Central memory CD4-positive, alpha-beta T cell (primary cell): ENCODE measurements at places on chromosomes 7 and 10.

DNA sequence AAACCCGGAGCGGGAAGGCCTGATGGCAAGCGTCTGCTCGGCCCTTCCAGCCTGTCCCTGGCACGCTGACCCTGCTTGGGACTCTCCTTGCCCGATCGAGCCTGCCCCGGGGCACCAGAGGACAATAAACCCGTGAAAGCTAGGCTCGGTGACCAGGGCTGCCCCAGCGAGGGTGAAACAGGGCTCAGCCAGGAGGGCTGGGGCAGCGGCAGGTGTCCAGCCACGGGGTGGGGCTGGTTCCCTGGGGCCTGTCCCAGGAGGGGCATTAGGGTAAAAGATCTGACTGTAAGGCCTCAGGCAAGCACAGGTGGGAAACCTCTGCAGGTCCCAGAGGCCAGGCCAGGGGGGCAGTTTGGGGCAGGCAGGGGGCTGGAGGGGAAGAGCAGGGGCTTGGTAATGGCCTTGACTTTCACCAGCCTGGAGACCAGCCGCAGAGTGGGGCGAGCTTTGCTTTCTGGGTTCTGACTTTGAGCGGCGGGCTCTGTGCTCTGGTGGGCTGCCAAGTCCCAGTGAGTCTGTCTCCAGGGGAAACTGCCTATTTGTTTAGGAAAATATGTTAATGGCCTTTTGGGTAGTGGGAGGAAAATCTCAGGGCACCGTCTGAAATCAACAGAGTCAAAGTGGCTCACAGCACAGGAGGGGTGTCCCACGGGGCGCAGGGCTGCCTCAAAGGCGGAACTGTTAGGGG is 68.2 kb upstream of the INPP5A start:
- no peak for DNase-seq

DNA sequence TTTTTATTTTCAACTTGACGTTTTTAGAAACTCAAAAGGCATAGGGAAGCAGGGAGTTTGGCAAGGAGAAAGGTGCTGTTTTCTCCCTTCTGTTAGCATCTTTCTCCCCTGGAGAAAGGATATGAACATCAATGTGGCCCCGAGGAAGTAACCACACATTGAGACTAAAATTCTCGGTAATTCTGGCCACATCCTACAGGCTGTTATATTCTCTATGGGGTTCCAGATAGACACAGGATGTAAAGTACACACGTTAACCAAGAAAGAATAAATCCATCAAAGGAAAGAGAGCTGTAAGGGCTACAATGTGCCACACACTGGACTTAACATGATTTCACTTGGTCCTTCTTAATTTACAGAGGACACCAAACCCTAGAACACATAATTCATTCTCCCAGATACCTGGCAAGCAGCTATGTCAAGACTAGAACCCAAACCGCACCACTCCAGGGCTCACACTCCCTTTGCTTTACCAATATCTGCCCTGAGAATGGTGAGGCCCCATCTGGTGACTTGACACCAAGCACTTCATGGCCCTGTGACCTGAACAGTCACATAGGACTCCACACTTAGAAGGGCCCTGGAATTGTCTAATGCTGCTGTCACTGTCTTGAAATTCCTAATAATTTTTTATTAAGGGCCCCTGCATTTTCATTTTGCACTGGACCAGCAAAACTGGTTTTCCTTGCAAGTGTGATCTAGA is 73.9 kb downstream of the PRLHR start:
- DNase-seq = no peak

DNA sequence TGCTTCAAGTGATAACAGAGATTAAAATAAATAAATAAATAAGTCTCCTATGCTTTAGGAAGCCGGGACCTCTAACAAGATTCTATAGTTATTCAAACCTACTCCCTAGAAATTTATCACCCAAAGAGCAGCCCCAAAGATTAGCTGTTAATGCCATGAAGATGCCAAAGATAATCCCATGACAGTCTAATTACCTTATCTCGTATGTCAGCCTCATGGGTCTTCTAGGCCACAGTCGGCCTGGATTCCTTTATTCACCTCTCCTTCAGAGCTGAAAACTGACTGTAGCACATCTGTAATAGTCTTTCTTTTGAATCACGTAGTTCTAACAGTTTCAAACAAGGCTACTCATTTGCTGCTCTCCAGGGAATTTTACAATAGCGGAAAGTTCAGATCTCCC is 24.2 kb downstream of the COL1A2 start:
- no peak for DNase-seq

DNA sequence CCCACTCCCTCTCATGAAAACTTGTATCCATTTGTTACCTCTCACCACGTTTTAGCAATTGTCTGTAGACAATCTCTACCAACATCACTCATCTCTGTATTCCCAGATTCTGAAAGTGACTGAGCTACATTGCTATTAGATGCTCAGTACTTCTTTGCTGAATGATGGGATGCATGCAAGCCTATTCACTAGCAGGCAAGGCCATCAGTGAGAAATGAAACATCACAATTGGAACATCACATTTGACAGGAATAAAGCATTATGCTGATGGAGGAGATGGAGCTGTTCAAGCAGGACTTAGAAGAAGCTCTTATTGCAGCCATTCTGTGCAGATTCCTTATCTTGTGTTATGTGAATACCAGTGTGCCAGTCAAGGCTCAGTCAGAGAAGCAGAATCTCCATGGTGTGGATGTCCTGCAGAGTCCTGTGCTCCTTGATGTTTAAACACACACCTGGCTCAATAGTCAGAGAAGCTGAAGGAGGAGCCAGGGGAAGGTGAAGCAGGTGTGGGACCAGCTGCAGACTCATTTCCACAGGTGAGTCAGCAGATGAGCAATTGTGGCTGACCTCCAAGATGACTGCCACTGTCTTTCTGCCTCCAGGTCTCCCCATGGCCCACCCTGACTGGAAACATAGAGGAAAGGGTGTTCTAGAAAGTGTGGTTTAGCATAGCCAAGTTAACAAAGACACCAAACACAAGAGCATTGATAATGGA is 965.5 kb downstream of the GRID1 start:
- DNase-seq = no peak

DNA sequence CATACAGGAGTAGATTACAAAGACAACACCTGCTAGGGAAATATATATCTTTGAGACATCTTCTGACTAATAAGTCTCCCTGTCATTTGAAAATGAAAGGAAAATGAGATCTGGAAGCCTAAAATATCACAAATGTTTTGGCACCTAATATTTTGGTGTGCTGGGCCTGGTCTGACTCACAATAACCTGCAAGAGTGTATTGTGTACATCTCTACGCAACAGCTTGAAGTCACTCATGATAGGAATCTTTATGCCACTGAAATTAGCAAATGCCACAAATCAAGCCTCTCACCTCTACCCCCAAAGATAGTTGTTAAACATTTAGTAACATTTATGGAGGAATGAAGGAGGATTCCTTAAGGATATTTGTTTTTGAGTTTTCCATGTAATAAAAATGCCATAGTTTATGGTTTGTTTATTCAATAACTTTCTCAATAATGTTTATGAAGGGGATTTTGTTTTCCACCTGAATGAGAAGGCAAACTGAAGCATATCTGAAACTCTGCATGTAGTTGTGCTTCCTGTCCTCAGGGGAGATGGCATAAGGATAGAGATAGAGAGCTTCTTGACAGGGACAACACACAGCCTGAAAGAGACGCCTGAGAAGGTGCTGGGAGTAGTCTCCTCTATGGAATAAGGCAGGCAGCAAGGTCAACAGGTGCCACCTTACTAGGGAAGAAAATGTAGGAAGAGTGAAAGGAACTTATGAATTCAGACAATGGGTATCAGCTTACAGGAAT is 197.4 kb downstream of the AHR start:
- no peak for DNase-seq

- no peak for DNase-seq
These were observed 49.6 kb upstream of the MYL10 start for GRCh38 chr7:101678658-101679057.

DNA sequence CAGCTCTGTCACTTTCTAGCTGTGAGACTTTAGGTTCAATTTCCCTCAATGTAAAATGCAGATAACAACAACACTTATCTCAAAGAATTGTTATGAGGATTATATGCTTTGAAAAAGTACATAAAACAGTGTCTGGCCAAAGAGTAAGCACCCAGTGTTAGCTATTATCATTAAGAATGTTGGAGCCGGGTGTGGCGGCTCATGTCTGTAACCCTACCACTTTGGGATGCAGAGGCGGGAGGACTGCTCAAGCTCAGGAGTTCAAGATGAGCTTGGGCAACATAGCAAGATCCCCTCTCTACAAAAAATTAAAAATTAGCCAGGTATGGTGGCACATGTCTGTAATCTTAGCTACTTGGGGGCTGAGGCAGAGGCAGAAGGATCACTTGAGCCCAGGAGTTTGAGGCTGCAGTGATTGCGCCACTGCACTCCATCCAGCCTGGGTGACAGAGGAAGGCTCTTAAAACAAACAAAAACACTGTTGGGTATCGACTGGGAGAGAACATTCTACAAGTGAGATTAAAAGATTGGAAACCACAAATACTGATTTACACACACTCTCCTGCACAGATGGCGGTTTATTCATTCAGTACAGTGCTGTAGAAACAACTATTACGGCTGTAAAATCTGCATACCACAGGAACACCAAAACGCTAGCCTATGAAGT is 107.3 kb downstream of the PROSER2 start:
- no peak for DNase-seq

DNA sequence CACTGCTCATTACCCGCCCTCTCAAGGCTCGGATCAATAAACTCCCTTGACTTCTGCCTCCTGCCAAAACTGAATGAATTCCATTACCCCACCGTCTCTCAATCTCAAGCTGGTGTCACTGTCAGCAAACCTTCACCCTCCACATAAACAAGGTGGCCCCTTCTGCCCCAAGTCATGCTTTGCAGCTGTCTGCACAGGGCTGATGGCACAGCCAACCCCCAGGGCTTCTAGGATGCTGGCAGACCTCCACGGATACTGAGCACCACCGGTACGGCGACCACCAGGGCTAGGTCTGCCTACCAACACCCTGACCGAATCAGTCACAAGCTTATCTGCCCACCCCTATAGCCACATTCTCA is 46.1 kb downstream of the PARD3 start:
- no peak for DNase-seq

DNA sequence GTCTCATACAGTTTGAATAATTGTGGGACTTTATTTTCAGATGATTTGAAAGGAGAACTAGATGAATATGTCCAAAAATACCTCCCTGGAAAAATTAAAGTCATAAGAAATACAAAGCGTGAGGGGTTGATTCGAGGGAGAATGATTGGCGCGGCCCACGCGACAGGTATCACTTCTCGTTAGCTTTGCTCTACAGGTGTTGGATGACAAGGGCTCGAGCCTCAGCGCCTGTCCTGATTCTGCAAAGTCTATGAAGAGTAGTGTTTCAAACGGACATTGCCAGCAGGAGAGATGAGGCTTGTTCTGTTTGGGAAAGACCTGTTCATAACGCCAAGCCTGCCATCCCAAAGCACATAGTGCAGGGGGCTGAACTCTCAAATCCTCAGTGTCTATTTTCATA is 79.7 kb downstream of the GALNT11 start:
- no peak for DNase-seq

DNA sequence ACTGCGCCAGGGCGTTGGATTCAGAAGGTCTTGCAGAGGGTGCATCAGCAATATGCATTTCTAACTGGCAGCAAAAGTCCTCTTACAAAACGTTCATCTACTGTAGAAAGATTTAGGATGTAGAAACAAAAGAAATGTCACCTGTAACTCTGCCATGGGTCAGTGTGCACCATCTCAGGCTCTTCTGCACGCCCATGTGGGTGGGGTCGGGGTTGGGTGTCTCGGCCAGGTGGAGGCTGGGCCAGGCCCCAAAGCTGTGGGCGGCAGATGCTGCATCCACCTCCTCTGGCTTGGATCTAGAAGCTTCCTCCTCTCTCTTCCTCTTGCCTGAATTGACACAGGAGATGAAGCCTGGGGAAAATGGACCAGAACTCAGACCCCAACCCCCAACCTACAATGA is 111.3 kb upstream of the PPP2R2D start:
- no peak for DNase-seq
